ENCODE measurements at places on chromosomes 7 and 10. TPM values are rescaled to one million over a fixed set of nuclear protein-coding genes. Genes with fewer than 3 reads are reported as not detected.
A peak's percentile ranks its signal among the peaks of the same experiment; 100 is the strongest.

DNA sequence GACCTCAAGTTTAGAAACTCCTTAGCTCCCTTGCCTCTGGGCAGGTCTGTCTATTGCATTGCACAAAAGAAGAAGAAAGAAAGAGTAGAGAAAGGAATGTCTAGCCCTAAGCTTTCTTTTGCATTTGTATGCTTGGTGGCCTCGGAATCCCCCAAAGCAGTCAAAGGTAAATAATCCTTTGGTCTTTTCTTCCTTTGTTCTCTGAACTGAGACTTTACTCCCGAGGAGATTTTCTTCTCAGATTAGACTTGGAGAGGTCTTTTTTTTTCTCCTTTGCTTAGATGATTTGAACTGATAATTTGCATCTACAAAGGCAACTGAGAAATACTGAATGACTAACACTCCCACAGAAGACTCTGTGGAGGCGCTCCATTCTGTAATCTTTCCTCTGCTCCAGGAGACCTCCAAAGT is 93.2 kb downstream of the AKR1D1 start:
- no peak for DNase-seq

The ZNF775 gene
- total RNA-seq = 3.1 TPM

The ZCCHC24 gene
- 23.9 TPM for total RNA-seq

The LRMDA gene
- 12.2 TPM for total RNA-seq

The SVOPL gene
- 0.33 TPM for total RNA-seq

DNA sequence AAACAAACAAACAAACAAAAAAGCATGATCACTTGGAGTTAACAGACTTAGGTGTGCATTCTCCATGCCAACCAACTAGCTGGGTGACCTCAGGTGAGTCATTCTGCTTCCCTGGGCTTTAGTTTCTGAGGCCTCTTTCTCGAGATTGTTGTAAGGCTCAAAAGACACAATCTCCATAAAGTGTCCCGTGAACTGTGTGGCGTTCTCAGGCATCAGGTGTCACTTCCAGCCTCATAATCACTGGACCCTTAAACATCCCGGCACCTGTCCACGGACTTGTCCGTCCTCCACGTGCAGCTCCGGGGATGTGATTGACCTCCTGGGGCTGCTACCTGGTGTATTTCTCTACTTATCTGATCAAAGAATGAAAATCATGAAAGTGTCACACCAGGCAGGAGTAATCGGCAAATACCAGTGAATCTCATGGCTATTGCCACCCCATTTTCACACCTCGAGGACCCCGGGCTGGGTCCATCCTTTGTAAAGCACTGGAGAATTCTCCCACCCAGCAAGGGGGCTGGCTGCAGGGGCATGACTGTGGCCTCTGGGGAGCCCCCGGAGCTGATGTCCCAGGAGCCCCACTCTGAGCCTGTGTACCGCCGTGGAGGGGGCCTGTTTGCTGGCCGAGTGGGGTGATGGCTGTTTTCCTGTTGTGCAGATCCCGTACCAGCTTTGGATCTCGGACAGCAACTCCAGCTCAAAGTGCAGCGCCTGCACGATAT is 189.8 kb upstream of the SH2B2 start:
- DNase-seq = no peak

The SPDYE1 gene
- not detected for total RNA-seq

GRCh38 chr7:5678295-5679047 is 103.0 kb downstream of the RNF216 start:
- no peak for DNase-seq

GRCh38 chr10:17100586-17100985 is 29.0 kb downstream of the CUBN start:
- DNase-seq = no peak

GRCh38 chr7:1540776-1541271 is 10.3 kb downstream of the MAFK start:
- no peak for DNase-seq

The CHST3 gene
- 1.1 TPM for total RNA-seq

GRCh38 chr10:17527514-17528146 is 73.2 kb upstream of the ST8SIA6 start:
- no peak for DNase-seq

The TFEC gene
- 3.1 TPM for total RNA-seq

GRCh38 chr10:2844925-2845324 is 222.4 kb upstream of the PFKP start:
- DNase-seq = no peak

The CALHM3 gene
- not detected for total RNA-seq

- DNase-seq = peak; percentile 38
Measured at GRCh38 chr10:58511765-58512490, 744 bp upstream of the BICC1 start.

The SPDYE6 gene
- not detected for total RNA-seq

- no peak for DNase-seq
Measured at GRCh38 chr7:17472939-17473338, 174.5 kb downstream of the AHR start.

- no peak for DNase-seq
Measured at GRCh38 chr10:88805924-88806323, 3.4 kb downstream of the LIPM start.

Measured in liver (tissue), 10 donors.